ENCODE measurements at places on chromosomes 13 and 19. TPM values are rescaled to one million over a fixed set of nuclear protein-coding genes. Genes with fewer than 3 reads are reported as not detected.

The KASH5 gene
- not detected for polyA plus RNA-seq

The SLAIN1 gene
- polyA plus RNA-seq, result 0.75 TPM

DNA sequence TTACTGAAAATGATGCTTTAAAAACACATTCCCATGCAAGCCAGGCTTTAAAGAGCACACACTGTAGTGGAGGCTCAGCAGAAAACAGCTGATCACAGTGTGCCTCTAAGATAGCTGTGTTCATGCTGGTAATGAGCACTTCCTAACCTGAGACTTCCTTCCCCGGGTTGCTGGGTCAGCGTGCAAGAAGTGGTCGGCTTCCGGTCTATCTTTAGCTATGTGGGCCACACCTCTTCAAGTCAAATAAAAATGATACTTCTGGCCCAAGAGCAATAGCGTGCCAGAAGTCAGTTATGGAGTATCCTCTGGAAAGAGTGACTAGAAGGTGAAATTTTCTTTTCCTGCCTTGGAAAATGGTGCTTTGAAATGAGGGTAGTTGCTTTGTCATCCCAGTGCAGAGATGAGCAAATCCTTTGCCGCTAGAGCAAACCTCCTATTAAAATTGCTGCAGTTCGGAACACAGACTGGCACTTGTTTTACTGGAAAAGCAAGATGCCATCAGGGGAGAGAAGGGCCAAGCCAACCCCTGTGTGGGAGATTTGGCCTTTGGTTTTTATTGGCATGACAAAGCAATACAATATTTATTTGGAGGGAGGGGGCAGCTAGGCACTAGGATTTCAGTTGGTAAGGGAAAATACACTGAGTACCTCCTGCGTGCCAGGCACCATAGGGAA, 64.2 kb downstream of the ARHGAP35 start:
- H3K4me1 ChIP-seq, result peaks cover 11% of the 10 kb centered on the region
- peaks cover 24% of the 10 kb centered on the region for H3K36me3 ChIP-seq
- DNase-seq, result no peak

GRCh38 chr13:93561576-93562225, 335.1 kb downstream of the GPC6 start:
- H3K36me3 ChIP-seq, result no peaks in the 10 kb centered on the region
- H3K4me3 ChIP-seq, result no peak overlapping the region
- no peaks in the 10 kb centered on the region for H3K27me3 ChIP-seq
- no peak for DNase-seq
- H3K27ac ChIP-seq, result no peak overlapping the region

- no peak overlapping the region for H3K27ac ChIP-seq
- H3K36me3 ChIP-seq, result no peaks in the 10 kb centered on the region
- H3K4me1 ChIP-seq, result peaks cover 2% of the 10 kb centered on the region
- DNase-seq, result no peak
- peaks cover 100% of the 10 kb centered on the region for H3K27me3 ChIP-seq
- no peak overlapping the region for H3K4me3 ChIP-seq
Observed at GRCh38 chr13:99961636-99962035, 9.9 kb downstream of the ZIC5 start.

DNA sequence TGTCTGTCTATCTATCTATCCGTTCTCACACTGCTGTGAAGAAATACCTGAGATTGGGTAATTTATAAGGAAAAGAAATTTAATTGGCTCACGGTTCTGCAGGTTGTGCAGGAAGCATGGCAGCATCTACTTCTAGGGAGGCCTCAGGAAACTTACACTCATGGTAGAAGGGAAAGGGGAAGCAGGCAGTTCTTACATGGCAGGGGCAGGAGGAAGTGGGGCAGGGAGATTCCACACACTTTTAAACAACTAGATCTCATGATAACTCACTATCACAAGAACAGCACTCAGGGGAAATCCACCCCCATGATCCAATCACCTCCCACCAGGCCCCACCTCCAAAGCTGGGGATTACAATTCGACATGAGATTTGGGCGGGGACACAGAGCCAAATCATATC, 105.3 kb downstream of the SLC10A2 start:
- no peak for DNase-seq
- no peak overlapping the region for H3K27ac ChIP-seq
- H3K27me3 ChIP-seq, result no peaks in the 10 kb centered on the region
- no peaks in the 10 kb centered on the region for H3K36me3 ChIP-seq
- H3K4me1 ChIP-seq, result no peaks in the 10 kb centered on the region
- H3K4me3 ChIP-seq, result no peak overlapping the region

- H3K27ac ChIP-seq, result no peak overlapping the region
- no peak for DNase-seq
- H3K4me3 ChIP-seq, result no peak overlapping the region
Observed at GRCh38 chr13:112695121-112695520, 5.3 kb downstream of the ATP11A start.

DNA sequence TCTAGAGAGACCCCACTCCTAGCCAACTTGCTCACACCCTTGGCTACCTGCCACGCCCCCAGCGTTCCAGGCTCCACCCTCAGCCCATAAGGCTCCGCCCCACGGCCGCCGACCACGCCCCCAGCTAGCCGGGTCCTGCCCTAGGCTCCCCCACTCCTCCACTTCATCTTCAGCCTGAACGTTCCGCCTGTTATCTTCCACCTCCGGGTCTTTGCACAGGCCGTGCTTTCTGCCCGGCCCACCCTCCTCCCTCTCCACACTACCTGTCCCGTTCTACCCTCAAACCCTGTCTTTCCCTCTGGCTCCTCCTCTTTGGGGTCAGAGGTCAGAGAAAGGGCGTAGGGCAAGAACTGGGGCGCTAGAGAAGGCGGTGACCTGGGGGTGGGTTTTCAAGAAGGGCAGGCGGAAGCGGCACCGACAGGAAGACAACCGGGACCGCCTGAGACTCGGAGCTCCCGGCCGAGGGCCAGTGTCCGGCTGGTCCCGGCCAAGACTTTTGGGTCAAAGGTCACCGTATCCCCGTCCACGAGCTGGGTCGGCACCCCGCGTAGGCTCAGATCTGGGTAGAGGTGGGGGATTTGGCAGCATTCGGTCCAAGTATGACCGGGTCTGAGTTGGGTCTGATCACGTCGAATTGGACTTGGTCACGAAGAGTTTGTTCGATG, 2.2 kb downstream of the PDE4C start:
- H3K4me3 ChIP-seq, result peak overlapping the region; percentile 36
- no peaks in the 10 kb centered on the region for H3K36me3 ChIP-seq
- DNase-seq, result peak; percentile 32

DNA sequence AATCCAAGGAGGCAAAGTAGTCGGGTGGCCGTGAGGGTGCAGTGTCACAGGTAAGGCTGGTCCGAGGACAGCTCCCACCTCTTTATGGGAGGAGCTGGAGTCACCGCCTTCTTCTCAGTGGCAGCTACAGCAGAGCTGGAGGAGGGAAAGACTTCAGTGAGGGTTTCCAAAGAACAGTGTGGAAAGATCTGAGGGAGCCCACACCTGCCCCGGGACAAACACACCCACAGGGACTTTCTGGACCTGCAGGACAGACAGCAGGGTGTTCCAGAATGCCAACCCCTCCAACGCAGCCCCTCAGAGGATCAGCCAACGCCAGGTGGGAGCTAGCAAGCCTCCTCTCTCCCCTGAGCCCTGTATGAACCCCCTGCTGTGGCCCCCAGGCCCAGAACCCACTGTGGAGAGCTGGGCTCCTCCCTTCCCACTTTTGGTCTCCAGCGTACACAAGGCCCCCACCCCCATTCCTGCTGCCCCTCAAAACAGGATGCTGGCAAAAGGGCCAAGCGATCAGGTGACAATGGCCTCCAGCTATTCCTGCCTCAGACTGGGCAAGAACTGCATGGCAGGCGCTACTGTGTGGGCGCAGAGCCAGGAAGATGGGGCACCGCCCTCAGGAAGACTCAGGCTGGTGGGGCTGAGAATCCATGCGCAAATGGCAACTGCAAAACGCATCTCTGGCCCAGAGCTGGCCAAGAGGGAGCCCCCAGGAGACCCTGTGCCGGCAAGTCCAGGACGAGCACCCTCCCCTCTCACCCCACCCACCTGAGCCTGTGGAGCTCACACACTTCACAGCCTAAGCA, 3.5 kb upstream of the CD320 start:
- H3K27me3 ChIP-seq, result no peaks in the 10 kb centered on the region
- H3K4me1 ChIP-seq, result peaks cover 12% of the 10 kb centered on the region
- H3K36me3 ChIP-seq, result peaks cover 72% of the 10 kb centered on the region
- no peak overlapping the region for H3K27ac ChIP-seq
- no peak for DNase-seq

DNA sequence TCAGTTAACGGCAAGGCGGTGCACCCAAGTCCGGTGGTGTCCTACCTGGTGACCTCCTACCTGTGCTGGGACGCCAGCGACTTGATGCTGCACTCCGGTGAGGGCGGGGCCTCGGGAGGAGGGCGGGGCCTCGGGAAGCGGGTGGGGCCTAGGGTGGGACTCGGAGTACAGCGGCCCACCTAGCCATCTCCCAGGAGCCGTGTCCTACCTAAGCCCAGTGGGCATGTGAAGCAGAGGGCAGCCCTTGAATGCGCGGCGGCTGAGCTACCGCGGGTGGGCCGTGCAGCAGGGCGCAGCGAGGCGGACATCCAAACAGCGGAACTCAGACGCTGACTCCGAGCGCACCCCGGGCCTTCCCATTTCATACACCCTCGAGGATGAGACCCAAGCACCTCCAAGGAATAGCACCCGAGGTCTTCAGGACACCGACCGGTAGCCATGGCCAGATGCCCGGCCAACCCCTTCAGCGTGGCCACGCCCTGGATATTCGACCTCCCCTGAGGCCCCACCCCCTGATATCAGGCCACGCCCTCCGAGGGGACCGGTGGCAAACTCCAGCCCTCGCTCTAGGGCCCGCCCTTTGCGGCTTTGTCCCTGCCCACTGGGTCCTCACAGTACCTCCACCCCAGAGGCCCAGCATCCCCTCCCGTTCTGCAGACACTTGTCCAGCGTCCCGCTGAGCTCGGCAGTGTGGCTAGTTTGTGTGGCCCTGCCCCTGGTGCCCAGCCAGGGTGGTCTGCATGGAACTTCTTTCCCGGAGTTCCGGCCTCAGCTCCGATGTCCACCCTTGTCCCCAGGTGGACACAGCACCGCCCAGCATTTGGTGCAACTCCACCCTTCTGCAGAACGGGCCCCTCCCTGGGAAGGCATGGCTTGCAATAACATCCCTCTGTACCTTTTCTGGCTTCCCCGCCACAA, 5.4 kb downstream of the KLK1 start:
- DNase-seq, result peak; percentile 27
- peaks cover 56% of the 10 kb centered on the region for H3K27me3 ChIP-seq
- no peak overlapping the region for H3K27ac ChIP-seq

DNA sequence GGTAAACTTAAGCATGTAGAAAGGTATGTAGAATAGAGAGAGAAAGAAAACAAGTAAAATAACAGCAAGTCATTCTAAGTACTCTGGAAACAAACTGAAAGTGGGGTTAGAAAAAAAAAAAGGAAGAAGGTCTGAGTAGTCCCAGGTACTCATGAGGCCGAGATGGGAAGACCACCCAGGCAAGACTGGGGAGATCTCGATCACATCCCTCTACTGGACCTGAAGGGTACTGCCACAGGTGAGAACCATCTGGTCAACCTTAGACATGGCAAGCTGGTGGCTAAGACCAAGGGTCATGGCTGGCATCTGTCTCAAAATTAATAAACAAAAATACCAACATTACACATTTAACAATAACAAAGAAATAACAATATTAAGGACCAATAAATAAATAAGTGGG, 36.3 kb upstream of the ZNF724 start:
- H3K4me1 ChIP-seq, result no peaks in the 10 kb centered on the region
- no peak overlapping the region for H3K27ac ChIP-seq
- DNase-seq, result no peak
- no peaks in the 10 kb centered on the region for H3K36me3 ChIP-seq
- H3K4me3 ChIP-seq, result no peak overlapping the region

GRCh38 chr19:48149430-48149829, 20.7 kb downstream of the LIG1 start:
- H3K36me3 ChIP-seq, result peaks cover 49% of the 10 kb centered on the region
- no peak for DNase-seq
- no peak overlapping the region for H3K27ac ChIP-seq
- no peaks in the 10 kb centered on the region for H3K4me1 ChIP-seq

DNA sequence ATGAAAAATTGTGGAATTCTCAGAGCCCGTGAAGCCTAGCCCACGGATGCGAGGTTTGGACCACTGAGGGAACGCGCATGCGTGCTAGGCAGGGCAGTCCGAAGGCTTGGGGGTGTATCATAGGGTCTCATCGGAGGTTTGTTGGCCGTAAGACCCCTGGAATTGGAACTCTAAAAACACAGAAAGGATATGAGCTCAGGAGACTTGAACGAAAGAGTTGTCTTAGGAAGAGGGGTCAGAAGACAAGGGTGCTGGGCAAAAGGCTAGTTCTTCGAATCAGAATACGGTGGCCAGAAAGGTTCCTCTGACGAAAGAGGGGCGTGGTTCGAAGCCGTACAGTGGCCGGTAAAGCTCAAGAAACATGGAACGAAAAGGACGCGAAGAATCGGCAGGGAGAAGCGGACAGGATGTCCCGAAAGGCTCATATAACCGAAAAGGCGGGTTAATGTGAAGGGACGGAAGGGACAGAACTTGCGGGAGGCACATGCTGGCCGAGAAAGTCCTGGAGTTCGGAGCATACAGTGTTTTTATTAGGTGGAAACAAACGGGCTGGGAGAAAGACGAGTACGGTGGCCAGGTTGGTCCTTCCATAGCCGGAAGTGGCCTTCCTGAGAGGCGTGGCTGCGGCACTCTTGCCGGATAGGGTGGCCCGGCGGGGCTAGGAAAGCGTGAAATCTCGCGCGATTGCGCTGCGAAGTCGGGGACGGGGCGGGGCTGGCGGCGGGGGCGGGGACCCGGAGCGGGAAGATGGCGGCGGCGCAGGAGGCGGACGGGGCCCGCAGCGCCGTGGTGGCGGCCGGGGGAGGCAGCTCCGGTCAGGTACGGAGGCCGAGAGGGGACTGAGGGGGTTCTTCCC, at the start of gene CLPTM1:
CLPTM1 (plus strand) TSS at position 732 of the 856 bp plus-strand sequence; CDS start at position 748, 16 bp downstream.
- H3K4me1 ChIP-seq, result peaks cover 32% of the 10 kb centered on the region
- H3K36me3 ChIP-seq, result peaks cover 10% of the 10 kb centered on the region
- H3K27me3 ChIP-seq, result no peaks in the 10 kb centered on the region
- H3K27ac ChIP-seq, result peak within 1 kb of the TSS; percentile 89
- DNase-seq, result peak; percentile 96

DNA sequence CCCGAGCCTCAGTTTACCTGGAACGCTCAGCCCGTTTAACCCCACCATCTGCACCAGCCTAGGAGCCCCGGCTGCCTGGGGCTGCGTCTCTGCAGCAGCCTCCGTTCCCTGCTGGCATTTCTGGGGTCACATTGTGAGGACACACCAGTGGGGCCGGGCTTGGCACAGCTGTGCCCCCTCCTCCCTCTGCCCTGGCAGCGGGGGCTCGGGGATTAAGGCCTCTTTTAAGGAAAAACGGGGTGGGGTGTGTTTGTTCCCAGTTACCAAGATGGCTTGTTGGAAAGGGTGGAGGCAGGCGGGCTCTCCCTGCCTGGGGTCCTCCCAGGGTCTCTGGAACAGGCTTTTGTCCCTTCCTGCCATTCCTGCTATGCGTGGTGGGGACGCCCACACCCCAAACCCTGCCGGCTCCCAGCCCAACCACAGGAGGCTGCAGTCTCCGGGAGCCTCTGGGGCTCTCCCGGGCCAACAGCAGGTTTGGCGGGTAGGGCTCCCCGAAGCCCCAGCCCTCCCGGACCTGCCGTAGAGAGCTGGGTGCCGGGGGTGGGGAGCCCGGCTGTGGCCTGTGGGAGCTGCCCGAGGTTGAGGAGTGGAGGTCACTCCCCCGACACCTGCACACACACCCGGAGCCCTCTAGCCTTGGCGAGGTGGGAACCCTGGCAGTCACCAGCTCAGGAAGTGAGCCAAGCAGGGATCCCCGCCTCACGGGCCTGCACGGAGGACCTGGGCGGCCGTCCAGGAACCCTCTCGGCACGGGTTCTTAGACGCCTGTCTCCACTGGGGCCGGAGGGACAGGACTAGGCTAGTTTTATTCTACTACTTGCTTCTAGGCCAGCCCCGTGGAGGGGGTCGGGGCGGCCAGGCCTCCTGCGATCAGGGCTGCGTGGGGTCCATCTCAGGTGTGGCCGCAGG, 36.9 kb downstream of the GADD45B start:
- no peak overlapping the region for H3K4me3 ChIP-seq
- H3K27me3 ChIP-seq, result no peaks in the 10 kb centered on the region
- peaks cover 8% of the 10 kb centered on the region for H3K4me1 ChIP-seq
- no peaks in the 10 kb centered on the region for H3K36me3 ChIP-seq
- no peak for DNase-seq
- no peak overlapping the region for H3K27ac ChIP-seq
